Left renal cortex interstitium (tissue), 4 donors: ENCODE measurements at places on chromosomes 6 and 20.

GRCh38 chr6:32779036-32779435 is 15.7 kb upstream of the HLA-DQB2 start:
- no peak for DNase-seq

GRCh38 chr6:73409395-73409794 is 14.8 kb downstream of the DDX43 start:
- DNase-seq, result no peak

- no peak for DNase-seq
These were observed 50.6 kb upstream of the IFNGR1 start for GRCh38 chr6:137269803-137270202.

GRCh38 chr6:36827261-36828079 is 11.8 kb downstream of the CPNE5 start:
- DNase-seq, result no peak

- DNase-seq, result no peak
These were observed 110.3 kb downstream of the SLC35F1 start for GRCh38 chr6:118017301-118017848.

- peak; percentile 68 for DNase-seq
These were observed 42.6 kb upstream of the SCML4 start for GRCh38 chr6:107866606-107867301.

DNA sequence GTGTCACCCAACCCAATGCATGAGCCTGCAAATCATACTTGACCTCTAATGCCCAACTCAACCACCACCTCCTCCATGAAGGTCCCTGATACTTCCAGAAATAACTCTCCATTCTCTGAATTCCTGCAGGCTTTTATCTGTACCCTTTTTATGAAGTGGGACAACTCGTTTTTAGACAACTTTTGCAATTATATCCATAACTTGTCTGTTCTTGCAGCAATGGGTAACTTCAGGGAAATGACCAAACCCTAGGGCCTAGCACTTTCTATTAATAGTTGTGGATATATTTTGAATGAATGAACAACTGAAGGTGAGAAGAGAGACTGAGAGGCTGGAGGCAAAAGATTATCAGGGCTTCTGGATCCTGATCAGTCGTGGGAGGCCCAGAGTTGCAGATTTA is 236.6 kb upstream of the MOCS1 start:
- DNase-seq, result no peak

- DNase-seq, result no peak
These were observed 271.4 kb downstream of the EYA4 start for GRCh38 chr6:133512410-133513016.

GRCh38 chr6:167811040-167811439 is 15.7 kb upstream of the AFDN start:
- no peak for DNase-seq

- no peak for DNase-seq
These were observed 573.9 kb downstream of the RFPL4B start for GRCh38 chr6:112920994-112921393.

DNA sequence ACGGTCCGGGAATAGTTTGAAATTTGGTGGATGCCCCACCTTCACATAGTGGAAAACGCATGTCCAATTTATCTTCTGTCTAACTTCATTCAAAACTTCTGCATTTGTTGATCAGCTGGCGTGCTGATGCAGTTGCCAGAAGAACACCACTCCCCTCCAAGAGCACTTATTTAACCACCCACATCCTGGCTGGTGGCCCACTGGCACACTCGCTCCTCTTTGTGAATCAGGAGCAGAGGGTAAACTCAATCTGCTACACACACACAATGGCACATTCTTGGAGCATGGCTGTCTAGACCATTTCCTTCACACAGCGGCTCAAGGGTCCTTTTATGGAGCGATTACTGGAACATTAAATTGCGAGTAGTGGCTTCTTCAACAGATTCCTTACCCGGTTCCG is 55.1 kb upstream of the CEP162 start:
- no peak for DNase-seq

- no peak for DNase-seq
These were observed 29.0 kb upstream of the TCP11 start for GRCh38 chr6:35170166-35170565.

- DNase-seq, result no peak
These were observed 8.8 kb upstream of the MOG start for GRCh38 chr6:29647927-29648642.

GRCh38 chr6:142867355-142867801 is 77.6 kb downstream of the HIVEP2 start:
- DNase-seq, result no peak

DNA sequence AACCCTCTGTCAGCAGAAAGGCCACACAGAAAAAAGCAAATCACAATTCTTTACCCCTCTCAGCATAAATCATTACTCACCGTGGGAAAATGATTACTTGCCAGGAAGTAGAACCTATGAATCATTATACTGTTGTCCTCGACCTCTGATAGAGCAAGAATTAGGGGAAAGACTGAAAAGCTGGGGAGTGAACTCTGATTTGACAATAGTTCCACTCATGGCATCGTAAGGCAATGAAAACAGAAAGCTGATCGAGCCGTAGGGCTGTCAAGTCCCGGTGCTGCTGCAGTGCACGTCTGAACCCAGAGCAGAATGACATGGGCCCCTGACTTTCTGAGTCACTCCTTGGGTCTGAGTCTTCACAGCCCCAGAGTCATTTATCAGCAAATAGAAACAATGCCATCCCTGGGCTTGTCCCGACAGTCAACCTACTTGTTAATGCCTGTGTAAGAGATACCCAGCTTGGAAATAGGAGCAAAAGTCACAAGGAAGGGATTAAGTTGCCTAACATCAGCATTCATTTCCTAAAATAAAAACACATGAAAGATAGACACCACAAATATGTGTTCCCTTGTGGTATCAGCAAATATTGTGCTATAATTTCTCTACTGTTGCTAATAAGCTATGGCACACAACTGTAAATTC is 224.8 kb upstream of the MARCKS start:
- no peak for DNase-seq

GRCh38 chr20:25038591-25039015 is 19.3 kb downstream of the ACSS1 start:
- no peak for DNase-seq

DNA sequence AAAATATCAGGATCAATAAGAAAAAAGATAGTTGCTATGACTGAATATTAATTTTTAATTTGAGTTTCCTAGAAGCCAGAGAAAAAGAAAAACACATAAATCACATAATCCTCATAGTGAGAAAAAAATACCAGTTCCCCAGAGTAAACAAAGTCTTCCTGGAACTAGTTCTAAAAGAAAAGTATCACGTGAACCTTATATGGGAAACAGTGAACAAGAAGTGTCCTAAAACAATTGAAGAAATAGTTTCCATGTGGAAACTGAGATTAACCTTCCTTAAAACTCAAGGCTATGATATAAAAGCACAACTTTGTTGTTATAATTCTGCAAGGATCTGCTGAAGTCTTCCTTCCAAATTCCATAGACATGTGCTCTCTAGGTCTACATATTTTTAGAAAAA is 50.6 kb downstream of the RCAN2 start:
- no peak for DNase-seq

DNA sequence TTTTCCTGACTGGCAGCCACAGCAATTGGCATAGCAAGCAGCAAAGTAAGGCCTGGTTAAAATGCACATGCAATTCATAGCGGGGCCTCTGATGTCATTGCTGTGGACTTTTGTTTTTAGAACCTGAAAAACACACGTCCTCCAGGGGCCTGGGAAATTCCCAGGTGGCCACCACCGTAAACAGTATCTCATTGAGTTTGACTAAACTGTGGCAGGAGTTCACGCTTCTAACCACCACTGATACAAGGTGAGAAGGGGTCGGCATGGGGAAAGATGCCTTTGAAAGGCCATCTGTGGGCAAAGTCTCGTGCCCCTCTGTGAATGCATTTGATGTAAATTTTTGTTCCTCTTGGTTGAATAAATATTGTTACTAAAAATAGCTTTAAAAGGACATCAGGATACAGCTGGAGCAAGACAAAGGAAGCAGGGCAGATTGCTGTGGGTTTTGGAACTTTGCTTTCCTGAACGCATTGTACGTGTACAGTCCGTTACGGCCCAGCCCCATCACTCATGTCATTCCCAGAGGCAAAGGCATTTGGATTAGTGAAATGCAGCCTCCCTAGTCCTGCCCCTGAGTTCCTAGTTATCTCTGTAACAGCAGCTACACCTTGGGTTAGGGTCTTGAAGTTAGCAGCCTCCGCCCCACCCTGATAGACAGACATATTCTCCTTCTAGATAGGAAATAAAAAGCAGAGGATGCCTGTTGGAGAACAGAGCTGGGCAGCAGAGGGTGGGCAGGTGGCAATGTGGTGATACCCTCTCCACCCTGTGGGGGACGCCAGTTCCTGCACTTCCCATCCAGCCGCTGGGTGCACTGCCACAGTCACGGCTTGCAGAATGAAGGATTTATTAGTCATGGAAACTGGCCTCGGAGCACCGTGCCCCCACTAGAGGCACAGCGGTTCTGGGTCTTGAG is 80.3 kb downstream of the ZDHHC14 start:
- no peak for DNase-seq

DNA sequence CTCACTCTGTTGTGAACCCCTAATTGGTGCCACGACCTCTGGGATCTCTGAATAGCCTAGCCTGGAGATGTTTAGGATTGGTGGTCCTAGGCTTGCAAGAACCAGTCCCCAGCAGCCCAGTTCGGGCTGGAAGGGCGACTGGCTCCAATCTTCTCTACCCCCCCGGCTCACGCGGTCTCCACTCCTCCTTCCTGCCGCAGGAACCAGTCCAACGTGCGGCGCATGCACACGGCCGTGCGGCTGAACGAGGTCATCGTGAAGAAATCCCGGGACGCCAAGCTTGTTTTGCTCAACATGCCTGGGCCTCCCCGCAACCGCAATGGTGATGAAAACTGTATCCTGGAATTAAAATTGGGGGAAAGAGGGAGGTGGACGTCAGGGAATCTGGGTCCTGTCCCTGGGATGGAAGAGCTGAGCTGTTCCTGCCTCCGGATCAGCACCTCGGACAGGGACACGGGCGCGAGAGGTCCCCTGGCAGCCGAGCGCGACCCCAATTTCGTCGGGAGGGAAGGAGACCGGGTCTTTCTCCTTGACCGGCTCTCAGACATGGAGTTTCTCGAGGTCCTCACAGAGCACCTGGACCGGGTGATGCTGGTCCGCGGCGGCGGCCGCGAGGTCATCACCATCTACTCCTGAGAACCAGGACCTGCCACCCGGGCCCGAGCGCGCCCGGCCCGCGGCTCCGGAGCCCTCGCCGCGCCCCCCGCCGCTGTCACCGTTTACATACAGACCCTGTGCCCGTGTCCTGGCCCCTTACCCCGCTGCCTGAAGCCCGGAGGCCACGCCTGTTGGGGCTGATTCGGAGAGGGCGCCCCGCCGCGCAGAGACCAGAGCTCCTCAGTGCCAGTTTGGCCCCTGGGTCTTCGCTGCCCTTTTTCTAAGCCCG is 28.2 kb downstream of the SLC12A5 start:
- peak; percentile 55 for DNase-seq

DNA sequence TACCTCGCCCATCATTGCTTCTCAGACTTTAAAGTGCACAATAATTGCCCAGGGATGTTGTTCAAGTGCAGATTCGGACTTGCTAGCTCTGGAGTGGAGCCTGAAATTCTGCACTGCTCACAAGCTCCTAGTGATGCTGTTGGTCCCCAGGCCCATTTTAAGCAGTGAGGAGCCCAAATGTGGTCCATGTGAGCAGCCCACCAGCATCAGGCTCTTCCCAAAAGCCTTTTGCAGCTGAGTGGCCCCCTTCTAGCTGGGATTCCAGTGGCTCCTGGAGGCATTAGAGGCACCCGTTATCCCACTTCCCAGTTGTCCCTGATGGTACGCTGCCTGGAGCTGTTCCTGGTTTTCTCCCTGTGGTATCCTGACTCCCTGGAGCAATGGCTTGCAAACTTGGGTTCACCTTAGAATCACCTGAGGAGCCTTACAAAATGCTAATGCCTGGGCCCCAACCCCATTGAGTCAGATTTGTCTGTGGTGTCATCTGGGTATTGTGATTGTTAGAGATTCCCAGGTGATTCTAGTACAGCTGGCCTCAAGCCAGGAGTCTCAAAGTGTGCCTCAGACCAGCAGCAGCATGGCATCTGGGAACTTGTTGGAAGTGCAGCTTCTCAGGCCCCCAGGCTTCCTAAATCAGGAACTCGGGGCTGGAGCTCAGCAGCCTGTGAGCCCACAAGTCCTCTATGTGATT is 186.9 kb upstream of the SLC24A3 start:
- DNase-seq, result no peak

GRCh38 chr6:85283436-85283835 is 166.4 kb upstream of the NT5E start:
- no peak for DNase-seq

- no peak for DNase-seq
These were observed at the start of gene DLL1 for GRCh38 chr6:170290296-170291128. DLL1 (minus strand) TSS chr6:170291078; CDS start chr6:170290139, 939 bp downstream.

DNA sequence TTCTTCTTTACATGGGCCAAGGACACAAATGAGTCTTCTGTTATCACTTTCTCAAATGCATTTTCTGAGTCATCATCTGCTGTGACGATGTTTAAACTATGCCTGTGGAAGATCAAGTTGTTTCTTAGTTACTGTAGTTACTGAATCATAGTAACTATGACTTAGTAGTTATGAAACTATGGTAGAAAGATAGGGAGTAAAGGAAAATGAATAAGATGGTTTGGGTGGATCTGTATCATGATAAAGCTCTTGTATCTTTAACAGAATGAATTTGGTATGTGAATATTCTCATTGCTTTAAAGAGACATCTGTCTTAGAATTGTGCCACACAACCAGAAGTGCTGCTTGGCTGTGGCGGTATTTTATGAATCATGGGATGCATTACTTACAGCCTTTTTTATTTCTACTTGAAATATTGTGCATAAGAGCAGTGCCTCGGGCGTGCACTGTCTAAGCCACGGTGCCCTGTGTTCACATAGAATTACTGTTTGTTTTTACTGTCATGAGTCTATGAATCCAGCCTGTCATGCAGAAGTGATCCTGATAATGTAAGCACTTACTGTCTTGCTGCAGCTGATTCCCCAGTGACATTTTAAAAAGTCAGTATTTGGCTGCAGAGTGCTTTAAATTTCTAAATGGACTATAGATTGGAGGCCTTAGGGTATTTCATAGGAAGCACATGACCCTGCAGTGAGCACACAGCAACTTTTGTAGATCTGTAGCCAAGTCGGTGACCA is 215.2 kb downstream of the TMEM242 start:
- DNase-seq, result no peak

DNA sequence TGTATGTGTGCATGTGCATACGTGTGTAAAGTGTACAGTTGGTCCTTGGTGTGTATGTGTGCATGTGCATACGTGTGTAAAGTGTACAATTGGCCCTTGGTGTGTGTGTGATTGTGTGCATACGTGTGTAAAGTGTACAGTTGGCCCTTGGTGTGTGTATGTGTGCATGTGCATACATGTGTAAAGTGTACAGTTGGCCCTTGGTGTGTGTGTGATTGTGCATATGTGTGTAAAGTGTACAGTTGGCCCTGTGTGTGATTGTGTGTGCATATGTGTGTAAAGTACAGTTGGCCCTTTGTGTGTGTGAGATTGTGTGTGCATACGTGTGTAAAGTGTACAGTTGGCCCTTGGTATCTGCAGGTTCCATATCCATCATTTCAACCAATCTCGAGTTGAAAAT is 5.1 kb upstream of the LIME1 start:
- no peak for DNase-seq

- no peak for DNase-seq
These were observed 198.3 kb downstream of the PLCB1 start for GRCh38 chr20:8330319-8330784.

GRCh38 chr6:35796236-35796635 is 887 bp downstream of the CLPS start:
- DNase-seq, result no peak
